ENCODE measurements at places on chromosomes 13 and 19.

GRCh38 chr19:5050905-5051304 lies 82.0 kb downstream of the KDM4B start:
- DNase-seq = no peak

GRCh38 chr13:98622931-98623331 lies 46.0 kb upstream of the STK24 start:
- DNase-seq = no peak

DNA sequence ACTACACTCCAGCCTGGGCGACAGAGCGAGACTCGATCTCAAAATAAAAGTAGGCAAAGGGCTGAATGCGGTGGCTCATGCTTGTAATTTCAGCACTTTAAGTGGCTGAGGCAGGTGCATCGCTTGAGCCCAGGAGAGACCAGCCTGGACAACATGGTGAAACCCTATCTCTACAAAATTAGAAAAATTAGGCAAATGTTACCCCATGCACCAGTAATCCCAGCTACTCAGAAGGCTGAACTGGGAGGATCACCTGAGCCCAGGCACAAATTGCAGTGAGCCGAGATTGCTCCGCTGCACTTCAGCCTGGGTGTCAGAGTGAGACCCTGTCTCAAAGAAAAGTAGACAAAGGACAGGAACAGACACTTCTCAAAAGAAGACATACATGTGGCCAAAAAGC lies 9.9 kb upstream of the LGALS13 start:
- no peak for DNase-seq

GRCh38 chr19:43564800-43565199 lies 10.5 kb downstream of the XRCC1 start:
- no peak for DNase-seq

- DNase-seq = peak; percentile 82
Observed at GRCh38 chr19:661427-662196, 1.4 kb downstream of the RNF126 start.

DNA sequence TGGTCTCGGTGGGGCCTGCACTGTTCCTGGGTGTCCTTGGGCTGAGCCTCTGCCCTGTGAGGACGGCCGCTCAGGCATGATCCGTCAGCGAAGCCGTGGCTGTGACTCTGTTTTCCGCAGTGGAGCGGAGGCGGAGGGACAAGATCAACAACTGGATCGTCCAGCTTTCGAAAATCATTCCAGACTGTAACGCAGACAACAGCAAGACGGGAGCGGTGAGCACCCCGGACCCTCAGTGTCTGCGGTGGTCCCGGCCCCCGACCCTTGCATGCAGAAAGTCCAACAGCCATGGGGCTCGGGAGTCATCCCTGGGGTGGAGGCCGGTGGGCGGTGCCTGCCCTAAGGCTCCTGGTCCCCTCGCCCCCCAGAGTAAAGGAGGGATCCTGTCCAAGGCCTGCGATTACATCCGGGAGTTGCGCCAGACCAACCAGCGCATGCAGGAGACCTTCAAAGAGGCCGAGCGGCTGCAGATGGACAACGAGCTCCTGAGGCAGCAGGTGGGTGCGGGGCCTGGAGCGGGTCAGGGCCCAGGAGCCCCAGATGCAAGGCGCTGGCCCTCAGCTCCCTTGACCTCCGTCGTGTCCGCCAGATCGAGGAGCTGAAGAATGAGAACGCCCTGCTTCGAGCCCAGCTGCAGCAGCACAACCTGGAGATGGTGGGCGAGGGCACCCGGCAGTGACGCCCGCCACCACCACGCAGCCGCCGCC lies 3.6 kb upstream of the HAMP start:
- DNase-seq = no peak

DNA sequence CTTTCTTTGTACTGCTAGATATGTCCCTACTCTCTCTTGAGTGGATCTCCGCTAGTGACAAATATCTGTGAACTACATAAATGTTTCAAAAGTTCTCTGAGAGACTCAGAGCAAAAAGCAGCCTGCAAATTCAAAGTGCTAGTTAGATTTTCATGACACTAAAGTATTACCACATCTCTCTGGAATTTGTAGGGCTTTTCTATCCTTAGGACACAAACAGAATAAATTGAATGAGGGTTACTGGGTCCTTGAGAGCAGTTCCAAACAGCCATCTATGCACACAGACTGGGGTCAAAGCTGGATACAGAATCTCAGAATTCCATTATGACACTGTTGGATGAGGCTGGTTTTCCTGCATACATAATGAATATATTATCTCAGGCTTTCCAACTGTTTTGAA lies 953.2 kb downstream of the DIAPH3 start:
- no peak for DNase-seq

DNA sequence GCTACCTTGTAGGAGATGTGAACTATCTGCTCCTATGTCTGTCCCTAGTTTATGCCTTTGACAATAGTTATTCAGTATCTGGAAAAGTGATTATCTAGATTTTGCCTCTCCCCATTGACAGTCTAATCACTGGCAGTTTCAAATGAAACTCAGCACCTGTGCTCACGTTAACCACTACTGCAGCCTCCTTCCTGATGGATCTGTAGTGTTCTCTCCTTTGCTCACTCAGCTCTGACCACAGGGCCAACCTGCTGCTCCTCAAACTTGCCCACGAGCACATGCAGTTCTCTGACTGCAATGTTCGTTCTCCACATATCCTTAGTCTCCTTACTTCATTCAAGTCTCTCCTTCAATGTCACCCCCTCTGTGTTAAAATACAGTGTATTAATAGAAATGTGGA lies 230.1 kb downstream of the NHLRC3 start:
- DNase-seq = no peak

GRCh38 chr19:7478173-7478842 lies 10.5 kb downstream of the PEX11G start:
- no peak for DNase-seq

- no peak for DNase-seq
Observed at GRCh38 chr13:78675112-78675511, 16.2 kb upstream of the OBI1 start.

DNA sequence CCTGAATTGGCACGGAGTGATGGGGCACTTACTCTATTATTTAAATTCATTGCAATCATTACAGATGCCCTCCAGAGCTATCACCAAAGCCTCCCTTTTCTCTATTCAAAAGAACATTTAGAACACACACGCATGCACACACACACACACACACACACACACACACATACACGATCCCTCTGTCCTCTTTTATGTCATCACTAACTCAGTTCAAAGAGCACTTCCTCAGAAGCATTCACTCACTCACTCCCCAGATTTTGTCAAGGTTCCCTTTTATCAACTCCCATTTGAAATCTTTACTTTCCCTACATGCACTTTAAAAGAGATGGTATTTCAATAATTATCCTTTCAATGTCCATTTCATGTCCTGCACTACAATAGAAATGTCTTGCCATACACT lies 22.4 kb upstream of the IGFL4 start:
- no peak for DNase-seq

GRCh38 chr19:56383826-56384605 lies 9.3 kb downstream of the ZNF582 start:
- no peak for DNase-seq

DNA sequence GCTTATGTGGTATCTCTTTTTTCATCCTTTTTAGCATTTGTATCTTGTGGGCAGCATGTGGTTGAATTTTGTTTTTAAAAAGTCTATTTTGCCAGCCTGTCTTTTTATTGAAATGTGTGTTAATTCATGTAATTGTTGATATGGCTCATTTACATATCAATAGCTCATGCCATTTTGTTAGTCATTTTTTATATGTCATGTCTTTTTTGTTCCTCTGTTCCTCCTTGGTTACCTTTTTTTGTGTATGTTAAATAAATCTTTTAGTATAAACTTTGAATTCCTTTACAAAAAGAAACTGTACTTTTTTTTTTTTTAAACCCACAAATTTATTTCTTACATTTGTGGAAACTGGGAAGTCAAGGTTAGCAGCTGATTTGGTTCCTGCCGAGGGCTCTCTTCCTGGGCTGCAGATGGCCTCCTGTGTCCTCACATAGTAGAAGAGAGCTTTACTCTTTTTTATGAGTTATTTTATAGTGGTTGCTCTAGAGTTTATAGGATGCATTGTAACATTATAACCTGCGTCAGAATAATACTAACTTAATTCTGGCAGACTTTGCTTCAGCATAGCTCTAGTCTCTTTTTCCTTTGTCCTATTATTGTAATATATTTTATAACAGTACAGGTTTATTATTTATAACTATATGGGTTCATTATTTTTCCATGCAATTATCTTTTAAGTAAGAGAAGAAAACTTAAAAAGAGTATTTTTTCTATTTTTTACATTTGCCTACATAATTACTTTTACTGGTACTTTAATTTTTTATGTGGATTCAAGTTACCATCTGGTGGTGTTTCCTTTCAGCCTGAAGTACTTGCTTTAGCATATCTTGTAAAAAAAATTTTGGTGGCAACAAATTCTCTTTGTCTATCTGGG lies 86.3 kb downstream of the URI1 start:
- DNase-seq = no peak

- no peak for DNase-seq
Observed at GRCh38 chr13:66618702-66619101, 611.4 kb downstream of the PCDH9 start.

DNA sequence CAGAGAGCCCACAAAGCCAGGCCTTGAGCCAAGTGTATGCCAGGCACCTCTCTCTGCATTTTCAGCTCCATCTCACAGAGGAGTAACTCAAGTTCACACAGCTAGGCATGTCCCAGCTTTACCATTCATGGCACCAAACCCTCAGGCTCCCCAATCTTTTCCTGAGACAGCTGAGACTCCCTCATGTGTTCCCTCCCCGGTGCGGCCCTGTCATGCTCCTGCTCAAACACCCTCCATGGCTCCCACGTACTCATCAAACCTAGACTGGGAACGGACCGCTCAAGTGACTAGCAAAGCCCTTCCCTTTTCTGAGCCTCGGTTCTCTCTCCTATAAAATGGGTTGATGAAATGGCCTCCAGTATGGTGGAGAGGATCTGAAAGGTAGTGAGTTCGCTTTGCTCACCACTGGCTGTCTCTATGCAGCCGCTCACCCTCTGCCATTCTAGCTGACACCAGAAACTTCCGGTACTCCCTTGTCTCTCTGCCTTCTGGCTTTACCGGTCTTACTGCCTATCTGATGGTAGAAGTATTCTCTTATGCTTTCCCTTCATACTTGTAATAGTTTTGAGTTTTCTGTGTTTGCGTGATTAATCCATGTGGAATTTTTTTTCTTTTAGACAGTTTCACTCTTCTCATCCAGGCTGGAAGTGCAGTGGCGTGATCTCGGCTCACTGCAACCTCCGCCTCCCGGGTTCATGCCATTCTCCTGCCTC lies 7.8 kb upstream of the SLC44A2 start:
- DNase-seq = no peak

GRCh38 chr13:48231080-48231479 lies 1.9 kb upstream of the ITM2B start:
- no peak for DNase-seq

GRCh38 chr13:21371011-21371410 lies 88.1 kb downstream of the ZDHHC20 start:
- DNase-seq = no peak

DNA sequence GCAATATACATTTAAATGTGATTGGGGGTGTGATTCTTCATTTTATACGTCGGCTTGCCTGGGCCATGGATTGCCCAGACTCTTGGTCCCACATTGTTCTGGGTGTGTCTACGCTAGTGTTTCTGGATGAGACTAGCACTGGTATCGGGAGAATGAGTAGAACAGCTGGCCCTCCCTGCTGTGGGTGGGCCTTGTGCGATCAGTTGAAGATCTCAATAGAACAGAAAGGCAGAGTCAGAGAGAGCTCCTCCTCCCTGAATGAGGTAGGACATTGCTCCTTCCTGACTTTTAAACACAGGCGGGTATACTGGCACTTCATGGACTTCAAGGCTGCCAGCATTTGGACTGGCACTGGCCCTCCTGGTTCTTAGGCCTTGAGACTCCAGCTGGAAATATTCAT lies 603.0 kb downstream of the LIG4 start:
- no peak for DNase-seq

GRCh38 chr19:16599655-16600346 lies 27.6 kb upstream of the SLC35E1 start:
- no peak for DNase-seq

- no peak for DNase-seq
Observed at GRCh38 chr13:110699148-110700145, 6.5 kb downstream of the CARS2 start.

DNA sequence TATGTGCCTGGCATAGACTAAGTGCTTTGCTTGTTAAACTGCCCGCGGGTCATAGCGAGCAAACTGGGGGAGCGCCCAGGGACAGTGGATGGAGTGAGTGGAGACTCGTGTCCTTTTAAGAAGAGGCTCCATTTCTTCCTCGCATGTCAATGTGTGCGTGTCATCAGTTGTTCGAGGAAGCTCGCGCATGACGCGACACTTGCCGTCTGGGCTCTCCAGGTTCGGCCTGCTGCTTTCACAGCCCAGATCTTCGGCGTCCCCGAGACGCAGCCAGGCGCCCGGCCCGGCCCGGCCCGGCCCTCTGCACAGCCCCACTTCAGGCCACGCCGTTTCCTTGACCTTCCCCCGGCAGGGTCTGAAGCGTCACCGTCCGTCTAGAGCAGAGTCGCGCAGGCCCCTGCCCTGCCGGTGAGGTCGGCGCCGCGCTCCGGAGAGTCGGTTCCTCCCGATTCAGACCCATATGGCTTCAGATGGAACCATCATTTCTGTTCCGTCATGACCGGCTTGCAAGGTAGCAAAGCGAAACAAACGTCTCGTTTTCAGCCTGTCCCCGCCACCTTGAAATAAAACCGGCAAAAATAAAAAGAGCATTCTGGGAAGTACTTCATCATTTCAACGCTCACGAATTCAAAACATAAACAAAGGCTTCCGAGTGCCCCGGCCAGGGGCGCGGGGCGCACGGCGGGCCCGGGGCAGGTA lies 599 bp upstream of the ARHGEF7 start:
- peak; percentile 5 for DNase-seq

Measured in activated CD4-positive, alpha-beta T cell treated with anti-CD3 and anti-CD28 coated beads, Interleukin-2, Interleukin-6, amounts not matched to agents 100 ng/mL and 50 ng/mL, durations not matched to agents 16 hours and 8 hours (primary cell).